ENCODE measurements at places on chromosomes 6 and 20.

GRCh38 chr20:33812152-33812849 is 1.2 kb downstream of the CHMP4B start:
- peak; percentile 70 for DNase-seq

- DNase-seq = no peak
Observed at GRCh38 chr20:49727478-49727877, 13.8 kb upstream of the B4GALT5 start.

DNA sequence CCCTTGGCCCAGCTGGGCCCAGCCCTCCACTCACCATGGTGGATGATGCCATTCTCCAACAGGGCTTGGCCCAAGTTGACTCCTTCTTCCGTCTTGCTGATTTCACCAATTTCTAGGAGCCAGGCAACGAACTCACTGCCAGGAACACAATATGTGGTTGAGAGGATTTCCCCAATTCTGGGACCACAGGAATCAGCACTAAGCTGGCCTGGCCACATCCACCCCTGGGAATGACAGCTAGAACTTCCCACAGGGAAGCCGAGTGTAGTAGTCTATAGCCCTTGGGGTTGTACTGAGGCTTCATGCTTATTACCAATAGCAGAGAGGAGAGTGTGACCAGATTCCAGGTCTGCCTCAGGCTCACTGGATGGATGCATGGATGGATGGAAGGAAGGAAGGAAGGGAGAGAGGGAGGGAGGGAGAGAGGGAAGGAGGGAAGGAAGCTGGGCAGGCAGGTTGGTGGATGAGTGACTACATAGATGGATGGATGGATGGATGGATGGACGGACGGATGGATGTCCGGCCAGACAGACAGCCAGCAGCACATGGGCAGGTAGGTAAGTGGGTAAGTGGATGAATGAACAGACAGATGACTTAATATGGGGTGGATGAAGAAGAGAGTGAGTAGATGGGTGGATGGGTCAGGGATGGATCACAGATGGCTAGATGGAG is 146.5 kb downstream of the PREX1 start:
- no peak for DNase-seq

DNA sequence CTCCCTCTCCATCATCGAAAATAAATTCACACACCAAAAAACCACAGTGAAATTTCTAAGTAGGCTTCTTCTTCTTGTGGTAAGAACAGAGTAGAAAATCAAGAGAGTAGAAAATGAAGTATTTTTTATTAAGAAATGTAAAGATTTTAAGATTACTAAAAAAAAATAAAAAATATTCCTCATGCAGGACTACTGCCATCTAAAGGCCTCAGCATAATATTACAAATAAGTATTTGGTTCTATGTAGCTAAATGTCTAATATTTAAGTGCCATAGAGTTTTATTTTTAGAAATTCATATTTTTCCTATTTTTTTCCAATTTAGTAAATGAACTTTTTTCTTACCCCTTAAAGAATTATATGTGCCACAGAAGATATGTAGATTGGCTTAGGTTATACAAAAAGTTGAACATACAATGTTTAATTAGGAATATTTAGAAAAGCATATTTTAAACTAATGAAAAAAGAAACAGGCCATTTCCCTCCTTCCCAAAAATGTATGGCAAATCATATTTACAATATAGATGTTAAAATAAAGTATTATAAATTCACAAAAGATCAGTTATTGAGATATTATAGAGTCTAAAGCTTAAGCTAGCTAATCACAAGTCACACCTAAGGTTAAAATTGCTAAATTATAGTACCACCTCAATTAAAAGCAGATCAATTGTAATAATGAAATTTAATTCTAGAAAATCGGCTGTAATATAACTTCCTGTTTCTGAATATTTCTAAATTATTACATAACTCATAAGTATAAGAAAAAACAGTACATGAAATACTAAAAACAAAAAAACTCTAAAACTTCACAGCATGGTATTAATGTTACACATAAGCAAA is 3.5 kb upstream of the NT5DC1 start:
- DNase-seq = no peak

DNA sequence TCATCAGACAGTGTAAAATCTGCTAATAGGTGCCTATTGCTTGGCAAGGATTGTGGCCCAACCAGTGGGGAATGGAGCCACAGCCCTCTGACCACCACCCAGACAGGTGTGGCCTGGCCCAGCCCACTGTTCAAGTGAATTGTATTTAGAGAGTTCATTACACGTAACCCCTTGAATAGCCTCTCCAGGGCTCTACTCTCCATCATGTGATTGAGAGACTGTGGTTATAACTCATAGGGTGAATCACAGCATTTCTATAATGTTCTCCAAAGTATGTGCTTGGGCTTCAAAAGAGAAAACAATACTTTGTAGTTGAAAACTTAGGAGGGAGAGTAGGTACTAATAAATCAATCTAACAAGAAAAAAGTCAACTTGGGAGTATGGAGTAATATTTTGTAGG is 38.4 kb downstream of the ALDH8A1 start:
- DNase-seq = no peak

DNA sequence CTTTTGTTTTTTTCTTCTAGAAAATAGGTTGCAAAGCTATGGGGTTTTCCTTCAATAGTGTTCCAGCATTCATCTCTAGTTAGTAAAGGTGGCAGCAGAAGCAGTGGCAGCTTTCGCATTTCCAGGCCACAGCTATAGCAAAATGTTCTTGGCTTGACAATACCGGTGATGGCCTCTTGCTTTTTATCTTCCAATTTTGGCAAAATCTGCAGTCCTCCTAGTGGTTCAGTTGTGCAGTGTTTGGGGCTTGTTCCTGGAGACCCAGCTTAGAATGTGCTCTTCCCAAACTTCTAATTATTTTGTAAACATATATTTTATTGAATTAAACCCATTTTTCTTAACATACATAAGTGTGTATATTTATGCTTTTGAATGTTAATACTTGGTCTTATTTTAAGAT is 370.6 kb upstream of the MAN1A1 start:
- DNase-seq = no peak

- DNase-seq = no peak
Observed at GRCh38 chr20:60038400-60039008, 80.3 kb downstream of the CDH26 start.

DNA sequence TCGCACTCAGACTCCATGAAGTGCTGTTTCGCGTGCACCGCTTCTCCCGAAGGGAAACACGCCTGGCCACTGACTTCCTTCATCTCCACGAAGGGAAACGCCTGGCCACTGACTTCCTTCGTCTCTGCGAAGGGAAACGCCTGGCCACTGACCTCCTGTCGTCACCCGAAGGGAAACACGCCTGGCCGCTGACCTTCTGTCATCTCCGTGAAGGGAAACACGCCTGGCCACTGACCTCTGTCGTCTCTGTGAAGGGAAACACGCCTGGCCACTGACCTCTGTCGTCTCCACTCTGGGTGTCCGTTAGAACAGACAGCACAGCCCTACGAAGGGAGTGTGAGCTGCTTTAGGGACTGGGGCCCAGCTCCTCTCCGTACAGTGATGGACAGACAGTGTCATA is 17.1 kb upstream of the ADRM1 start:
- DNase-seq = no peak

- peak; percentile 81 for DNase-seq
Observed at GRCh38 chr6:28981833-28982475, 23.2 kb downstream of the ZNF311 start.

DNA sequence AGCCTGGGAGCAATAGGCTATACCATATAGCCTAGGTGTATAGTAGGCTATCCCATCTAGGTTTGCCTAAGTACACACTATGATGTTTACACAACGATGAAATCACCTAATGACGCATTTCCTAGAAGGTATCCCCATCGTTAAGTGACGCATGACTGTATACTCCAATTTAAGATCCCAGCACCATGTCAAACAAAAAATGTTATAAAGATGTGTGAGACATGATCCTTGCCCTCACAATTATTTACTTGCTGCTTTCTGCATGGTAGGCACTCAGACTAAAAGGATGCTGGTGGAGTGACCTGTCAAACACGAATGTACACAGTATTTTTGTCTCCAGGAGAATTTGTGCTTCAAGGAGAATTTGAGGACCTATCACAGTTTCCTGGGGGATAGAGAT is 32.3 kb downstream of the SNAP25 start:
- DNase-seq = no peak

- DNase-seq = no peak
Observed at GRCh38 chr20:34089655-34090345, 22.2 kb downstream of the EIF2S2 start.

- DNase-seq = no peak
Observed at GRCh38 chr6:30520522-30520921, 31.2 kb downstream of the HLA-E start.

- DNase-seq = no peak
Observed at GRCh38 chr6:135871296-135871695, 19.8 kb downstream of the PDE7B start.

- no peak for DNase-seq
Observed at GRCh38 chr6:32983964-32984621, 15.7 kb downstream of the BRD2 start.

DNA sequence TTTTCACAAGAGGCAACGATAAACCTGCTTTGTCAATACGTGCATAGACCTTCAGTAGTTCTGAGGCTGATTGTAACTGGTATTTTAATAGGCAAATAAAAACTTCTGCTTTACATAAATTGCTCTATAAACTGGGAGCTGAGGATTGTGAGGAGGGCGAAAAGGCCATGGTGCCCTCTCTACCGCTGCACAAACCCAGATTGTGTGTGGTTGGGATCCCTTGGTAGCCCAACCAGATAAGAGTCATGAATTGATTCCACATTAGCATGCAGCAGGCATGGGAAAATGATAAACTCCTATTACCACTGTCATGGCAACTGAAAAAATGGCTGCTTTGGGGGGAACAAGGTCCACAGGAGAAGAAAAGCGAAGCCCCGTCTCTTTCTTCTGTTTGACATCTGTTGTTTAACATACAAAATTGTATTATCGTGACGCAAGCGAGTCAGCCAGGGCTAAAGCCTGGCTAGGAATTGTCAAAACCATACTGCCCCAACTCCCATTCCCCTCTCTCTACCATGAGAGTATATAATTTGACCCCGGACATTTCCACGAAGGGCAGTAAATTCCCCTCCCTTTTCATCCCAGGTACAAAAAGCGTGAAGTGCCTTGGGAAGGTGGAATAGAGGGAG is 157.8 kb upstream of the SALL4 start:
- DNase-seq = no peak

DNA sequence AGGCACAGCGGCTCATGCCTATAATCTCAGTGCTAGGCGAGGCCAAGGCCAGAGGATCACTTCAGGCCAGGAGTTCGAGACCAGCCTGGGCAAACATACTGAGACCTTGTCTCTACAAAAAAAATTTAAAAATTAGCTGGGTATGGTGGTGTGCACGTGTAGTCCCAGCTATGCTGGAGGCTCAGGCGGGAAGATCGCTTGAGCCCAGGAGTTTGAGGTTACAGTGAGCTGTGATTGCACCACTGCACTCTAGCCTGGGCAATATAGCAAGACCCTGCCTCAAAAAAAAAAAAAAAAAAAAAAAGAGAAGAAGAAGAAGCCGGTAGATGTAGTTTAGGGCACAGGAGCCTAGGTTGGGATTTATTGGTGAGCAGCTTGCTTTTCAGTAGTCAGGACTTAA is 20.7 kb downstream of the MTHFD1L start:
- DNase-seq = no peak

- peak; percentile 77 for DNase-seq
Observed at GRCh38 chr6:3911614-3912336, 62.6 kb downstream of the FAM50B start.

- no peak for DNase-seq
Observed at GRCh38 chr6:137950581-137950980, 83.5 kb downstream of the TNFAIP3 start.

DNA sequence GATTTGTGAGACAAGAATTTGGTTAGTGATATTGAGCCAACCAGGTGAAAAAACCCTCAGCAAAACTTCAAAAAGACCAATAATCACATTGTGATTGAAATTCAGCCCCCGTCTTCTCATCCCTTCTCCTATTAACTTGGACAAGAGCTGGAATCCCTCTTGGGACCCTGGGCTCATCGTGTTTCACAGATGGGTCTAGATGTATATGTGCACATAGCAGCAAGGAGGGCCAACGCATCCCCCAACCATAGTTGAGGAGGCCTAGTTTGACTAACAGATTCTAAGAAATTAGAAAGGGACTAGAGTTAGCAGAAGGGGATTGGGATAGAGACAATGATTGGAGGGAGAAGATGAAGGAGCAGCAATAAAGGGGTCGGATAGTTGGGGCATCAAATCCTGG is 19.8 kb upstream of the LRFN2 start:
- DNase-seq = no peak

DNA sequence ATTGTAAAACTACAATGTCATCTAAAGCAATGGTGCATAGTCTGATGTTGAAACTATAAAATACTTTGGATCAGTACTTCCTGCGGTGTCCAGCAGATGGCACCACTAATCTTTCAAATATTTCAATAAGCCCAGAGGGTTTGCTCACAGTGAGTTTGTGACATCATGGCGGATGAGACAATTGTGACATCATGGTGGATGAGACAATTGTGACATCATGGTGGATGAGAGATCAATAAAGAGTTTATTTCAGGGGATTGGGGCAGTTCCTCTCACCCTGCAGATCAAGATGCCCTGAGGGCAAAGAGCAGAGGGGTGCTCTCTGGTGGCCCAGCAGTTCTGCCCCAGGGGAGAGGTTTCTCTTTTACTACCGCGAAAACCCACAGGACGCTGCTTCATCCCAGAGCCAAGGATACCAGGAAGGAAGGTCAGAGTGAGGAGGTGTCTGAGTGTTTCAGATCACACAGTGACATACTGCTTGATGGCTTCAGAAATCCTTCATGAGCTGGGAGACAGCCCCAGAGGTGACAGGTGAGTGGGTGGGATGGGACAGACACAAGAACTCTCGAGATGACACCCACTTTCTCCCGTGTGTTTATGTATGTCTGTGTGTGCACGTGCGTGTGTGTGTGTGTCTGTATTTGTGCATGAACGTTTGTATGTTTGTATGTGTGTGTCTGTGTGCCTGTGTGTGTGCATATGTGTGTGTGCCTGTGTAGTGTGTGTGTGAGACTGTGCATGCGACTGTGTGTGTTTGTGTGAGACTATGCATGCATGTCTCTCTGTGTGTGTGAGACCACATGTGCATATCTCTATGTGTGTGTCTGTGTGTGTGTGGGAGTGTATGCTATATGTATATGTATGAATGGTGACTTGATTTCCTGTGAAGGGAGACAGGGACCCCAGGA is 7.3 kb upstream of the ULBP2 start:
- peak; percentile 50 for DNase-seq

- peak; percentile 69 for DNase-seq
Observed at GRCh38 chr6:10465629-10466499, 51.0 kb upstream of the TFAP2A start.

GRCh38 chr6:87897663-87898062 is 150.0 kb upstream of the SPACA1 start:
- no peak for DNase-seq

DNA sequence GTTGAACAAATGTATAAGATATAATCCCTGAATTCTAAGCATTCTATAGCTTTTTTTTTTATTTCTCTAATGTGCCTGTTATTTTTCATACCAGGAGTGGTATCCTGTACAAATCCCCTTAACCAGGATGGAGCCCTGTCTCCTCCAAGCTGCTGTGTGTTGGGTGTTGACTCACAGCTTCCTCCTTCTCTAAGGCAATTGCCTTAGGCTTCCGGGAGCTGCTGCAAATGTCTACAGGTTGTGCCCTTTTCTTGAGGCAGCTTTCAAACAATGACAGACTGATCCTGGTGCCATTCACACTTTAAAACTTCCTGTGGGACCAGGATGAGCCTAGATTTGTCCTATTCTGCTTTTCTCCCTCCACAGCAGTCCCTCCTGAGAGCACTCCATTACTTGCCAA is 173.2 kb downstream of the BTBD3 start:
- peak; percentile 4 for DNase-seq

- no peak for DNase-seq
Observed at GRCh38 chr6:21970569-21971300, 326.1 kb downstream of the PRL start.

Measured in Calu3 (cell line).